ENCODE measurements at places on chromosomes 7 and 10.

DNA sequence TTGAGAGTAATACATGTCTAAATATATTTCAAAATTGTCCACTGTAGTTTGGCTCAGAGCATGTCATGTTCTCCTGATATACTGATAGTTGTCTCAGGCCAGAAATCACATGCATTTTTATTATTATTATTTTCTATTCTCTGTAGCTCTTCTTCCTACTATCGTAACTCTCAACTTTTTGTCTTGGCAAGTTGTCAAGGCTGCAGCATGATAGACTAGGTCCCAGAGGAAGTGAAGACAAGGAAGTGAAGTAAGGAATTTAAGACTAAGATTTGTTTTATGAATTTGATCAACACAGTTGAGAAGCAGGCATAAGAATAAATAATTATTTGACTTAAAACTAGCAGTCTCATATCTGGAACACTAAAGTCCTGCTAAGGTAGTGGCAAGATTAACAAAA lies 369.5 kb downstream of the ABCA13 start:
- DNase-seq = no peak

GRCh38 chr10:3409928-3410327 lies 237.3 kb upstream of the PITRM1 start:
- no peak for DNase-seq

DNA sequence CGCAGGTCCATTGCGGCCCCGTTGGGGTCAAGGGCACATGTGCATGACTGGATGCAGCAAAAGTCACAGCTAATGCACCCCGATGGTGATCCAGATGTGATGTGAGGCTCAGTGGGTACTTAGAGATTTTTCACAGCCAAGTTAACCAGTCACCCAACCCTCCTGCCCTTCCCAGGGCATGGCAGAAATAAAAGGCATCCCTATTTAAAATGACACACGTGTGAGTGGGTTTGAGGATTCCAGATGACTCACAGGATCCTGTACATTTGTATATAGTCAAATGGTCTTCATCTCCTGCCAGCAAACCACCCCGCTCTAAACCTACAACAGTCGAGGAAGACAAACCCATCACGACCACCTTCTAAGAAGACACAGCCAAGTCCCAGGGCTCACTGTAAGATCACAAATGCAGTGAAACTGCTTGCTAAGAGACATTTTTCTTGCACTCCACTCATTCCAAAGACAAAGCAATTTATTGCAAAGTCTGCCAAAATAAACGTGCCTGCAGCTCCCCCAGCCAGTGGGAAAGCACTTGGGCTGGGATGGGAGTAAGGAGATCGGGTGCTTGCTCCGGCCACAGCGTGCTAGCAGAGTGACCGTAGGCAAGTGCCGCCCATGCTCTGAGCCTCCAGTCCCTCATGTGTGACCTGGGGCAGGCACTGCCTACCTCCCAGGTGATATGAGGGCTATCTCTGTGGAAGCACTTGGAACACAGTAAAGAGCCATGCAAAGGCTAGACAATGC lies 86.6 kb upstream of the MACROH2A2 start:
- no peak for DNase-seq

DNA sequence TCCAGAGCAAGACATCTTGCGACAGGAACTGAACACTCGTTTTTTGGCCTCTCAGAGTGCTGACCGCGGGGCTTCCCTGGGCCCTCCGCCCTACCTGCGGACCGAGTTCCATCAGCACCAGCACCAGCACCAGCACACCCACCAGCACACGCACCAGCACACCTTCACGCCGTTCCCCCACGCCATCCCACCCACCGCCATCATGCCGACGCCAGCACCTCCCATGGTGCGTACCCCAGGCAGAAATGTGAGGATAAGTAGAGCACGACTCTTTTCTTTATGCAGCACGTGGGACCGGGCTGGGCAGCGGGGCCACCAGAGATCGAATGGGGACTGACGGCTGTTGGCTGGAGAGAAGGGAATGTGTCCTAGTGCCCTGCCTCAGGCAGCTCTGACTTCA lies 365.8 kb upstream of the GALNT17 start:
- no peak for DNase-seq

DNA sequence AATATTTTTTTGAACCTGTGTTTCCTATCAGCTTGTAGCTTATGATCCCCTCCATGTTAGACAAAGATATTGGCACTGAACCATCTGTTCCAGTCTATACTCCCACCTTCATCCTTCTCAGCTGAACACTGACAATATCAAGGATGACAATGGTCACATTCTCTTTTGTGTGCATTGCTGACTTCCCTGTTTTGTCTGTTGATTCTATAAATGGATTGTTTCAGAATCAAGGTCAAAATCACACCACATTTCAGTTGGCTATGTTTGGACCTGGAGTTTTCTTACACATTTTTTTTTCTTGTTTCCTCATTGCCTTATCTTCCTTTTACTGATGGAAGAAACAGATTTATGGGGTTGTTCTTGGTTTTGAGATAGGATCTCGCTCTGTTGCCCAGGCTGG lies 11.3 kb upstream of the SMURF1 start:
- DNase-seq = no peak

DNA sequence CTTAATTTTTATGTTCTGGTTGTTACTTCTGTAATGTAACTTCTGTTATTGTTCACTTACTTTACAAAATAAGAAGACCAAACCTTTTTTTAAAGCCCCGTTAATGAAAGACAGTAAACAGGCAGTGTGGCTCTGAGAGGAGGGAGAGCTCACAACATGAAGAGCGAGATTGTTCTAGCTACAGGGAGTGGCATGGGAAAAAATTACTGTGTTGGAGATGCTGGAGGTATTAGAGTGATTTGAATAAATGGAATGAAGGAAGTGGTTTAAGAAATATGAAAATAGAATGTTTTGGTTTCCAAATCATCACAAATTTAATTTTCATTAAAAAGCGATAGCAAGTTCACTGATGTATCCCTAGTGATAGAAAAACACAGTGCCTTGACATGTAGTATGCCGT lies 31.8 kb downstream of the REEP3 start:
- no peak for DNase-seq

GRCh38 chr7:7207876-7208275 lies 25.5 kb downstream of the C1GALT1 start:
- DNase-seq = no peak

DNA sequence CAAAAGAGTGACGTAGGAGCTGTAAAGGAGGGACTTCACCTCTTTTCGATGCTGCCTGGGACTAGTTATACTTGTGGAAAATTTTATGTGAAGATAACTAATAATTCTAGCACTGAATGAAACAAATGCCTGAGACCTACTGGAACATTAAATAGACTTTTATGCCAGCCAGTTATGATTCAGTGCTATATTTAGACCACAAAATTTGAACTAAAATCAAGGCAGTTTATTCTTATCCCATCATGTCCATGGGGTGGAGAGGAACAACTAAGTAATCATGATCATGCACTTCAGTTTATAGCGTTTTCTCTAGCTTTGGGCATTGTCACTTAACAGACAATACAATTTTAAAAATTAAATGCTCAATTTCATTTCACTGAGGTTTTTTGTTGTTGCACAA lies 76.7 kb downstream of the ZEB1 start:
- no peak for DNase-seq

- DNase-seq = no peak
Observed at GRCh38 chr10:14524691-14525324, 194.1 kb upstream of the FRMD4A start.

DNA sequence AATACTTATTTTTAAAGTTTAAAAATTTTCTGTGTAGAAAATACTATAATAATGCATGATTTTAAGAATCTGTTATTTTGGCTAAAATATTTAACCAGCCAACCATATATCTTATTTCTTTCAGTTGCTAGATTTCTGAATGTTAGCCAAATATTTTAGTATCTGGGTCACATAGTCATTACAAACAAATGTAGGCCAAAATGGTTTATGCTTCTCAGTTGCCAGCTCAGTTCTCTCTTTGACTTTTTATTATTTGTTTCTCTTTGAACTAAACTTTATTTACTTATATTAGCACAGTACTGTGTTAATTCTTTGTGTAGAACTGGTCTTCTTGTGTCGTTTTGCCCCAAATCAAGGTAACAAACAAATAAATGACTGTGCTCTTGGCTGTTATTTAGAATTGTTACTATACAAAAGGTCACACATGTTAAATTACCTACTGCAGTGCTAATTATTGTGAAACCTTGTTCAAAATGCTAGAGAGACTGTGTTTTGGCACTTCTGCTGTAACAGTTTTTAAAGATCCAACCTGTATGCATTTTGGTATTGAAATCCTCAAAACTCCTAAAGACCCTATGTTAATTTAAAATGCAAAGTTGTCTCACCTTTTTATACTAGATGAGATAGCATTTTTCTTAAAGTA lies 39.8 kb downstream of the ZEB1 start:
- no peak for DNase-seq

DNA sequence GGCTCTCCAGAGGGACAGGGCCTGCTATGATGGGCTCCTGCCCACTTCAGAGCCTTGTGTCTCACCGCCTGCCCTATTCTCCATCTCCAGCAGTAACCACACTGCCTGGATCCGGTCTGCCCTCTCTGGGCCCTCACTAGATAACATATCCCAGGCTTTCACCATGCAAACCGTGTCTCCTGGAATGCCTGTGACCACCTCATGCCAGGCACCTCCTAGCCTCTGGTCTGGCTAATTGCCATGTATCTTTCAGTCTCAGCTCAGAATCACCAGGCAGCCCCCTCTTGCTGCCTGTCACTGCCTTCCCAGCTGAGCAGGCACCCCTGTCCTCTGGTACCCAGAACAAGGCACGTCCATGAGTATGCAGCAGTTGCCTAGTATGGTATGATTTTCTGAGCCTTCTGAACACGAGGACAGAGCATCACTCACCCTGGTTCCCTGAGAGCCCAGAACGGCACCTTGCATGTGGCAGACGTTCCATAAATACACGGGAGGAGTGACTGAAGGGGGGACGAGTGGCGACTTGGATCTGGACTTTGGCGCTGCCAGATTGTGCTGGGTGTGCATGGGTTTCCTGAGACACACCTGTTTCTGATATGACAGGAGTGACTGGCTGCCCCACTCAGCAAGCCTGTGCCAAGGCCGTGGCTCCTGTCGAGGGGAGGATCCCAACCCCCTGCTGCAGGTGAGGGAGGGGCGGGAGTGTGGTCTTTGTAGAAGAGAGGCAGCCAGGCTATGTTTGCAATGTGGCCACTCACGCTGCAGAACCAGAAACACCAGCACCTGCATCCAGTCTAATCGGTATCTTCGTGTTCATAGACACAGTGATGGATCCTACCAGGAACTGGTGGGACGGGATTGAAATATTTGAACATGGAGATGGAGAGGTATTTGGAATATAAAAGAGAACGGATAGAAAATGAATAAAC lies 95.2 kb downstream of the VOPP1 start:
- DNase-seq = no peak

- DNase-seq = peak; percentile 77
Observed at GRCh38 chr10:71582019-71582418, 137.6 kb downstream of the C10orf105 start.

DNA sequence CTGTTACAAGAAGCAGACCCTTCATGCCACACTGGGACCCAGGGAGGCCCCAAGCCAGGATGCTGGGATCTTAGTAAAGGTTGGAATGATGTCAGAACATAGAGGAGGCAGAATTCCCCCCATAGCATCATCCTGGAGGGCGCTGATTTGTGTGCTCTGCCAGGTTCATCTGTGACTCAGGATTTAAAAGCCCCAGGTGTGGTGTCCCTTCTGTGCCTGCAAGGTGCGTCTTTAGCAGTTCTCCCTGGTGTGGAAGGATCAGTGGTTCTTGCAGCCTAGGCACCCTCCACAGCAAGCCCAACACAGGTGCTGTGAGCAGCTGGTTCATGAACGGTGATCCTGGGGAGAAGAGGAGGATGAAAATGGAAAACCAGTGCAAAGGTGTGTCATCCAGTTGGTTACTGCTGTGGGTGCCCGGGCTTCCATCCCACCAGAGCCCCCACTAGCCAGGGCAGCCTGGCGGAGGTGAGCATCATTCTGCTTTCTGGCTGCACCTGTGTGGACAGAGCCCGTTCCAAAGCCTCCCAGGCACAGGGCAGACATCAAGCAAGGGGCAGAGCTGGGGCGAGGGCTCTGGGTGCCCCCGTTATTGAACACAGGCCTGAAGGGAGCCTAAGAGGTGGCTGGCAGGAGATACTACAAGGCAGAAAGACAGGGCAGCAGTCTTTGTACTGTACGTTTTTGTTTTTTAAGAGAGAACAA lies 49.5 kb downstream of the IKZF1 start:
- no peak for DNase-seq

- no peak for DNase-seq
Observed at GRCh38 chr10:30987463-30987862, 44.2 kb downstream of the ZNF438 start.

- DNase-seq = no peak
Observed at GRCh38 chr10:123191886-123192285, 37.7 kb downstream of the BUB3 start.

GRCh38 chr10:70115948-70116682 lies 16.5 kb downstream of the AIFM2 start:
- DNase-seq = peak; percentile 65

GRCh38 chr7:126608339-126608776 lies 644.4 kb downstream of the GRM8 start:
- DNase-seq = peak; percentile 24

DNA sequence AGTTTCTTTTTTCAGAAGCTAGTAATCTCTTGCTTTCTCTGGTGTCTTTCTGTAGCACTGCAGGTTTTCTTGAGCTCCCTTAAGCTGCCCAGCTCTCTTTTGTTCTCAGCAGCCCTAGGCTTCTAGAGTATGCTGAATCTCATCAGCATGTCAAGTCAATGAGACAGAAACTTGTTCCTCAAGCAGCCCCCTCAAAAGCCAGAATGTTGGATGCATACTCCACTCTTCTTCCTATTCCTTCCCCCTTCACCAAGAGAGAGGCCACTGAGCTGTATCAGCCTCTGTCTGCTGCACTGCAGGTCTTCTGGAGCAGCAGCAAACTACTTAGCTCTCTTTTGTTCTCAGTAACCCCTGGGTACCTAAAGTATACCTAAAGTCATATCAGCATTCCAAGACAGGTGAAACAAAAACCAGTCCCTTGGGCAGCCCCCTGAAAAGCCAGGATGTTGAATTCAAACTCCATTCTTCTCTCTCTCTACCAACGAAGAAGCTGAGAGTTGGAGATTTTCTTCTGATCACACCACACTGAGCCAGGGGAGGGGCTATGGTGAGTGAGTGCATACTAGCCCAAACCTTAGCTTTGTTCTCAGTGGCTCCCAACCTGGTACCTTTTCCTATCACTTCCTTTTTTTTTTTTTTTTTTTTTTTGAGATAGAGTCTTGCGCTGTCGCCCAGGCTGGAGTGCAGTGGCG lies 73.3 kb upstream of the WAC start:
- no peak for DNase-seq

DNA sequence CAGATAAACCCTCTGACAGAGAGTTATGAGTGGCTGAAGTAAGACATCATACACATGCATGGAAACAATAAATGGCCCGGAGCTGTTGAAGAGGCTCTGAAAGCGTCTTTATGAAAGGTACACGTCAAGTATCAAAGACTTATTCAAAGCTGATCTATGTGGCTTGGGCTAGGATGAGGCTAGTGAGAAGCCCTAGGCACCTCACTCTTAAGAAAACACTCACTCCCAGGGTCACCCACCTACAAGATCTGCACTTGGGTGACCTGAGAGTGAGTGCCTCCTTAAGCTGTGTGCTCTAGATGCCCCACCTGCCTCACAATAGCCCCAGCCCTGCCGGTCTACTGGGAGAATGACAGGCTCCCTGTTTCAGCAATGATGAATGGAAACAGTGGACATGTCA lies 1.1 kb upstream of the GIMAP1 start:
- no peak for DNase-seq

Measured in nephron progenitor cell (in vitro differentiated cells).